ENCODE measurements at places on chromosomes 7 and 10.

GRCh38 chr10:96683710-96684109 is 36.6 kb downstream of the PIK3AP1 start:
- peak; percentile 13 for DNase-seq

- no peak for DNase-seq
Measured at GRCh38 chr7:17910377-17910776, 29.9 kb downstream of the SNX13 start.

DNA sequence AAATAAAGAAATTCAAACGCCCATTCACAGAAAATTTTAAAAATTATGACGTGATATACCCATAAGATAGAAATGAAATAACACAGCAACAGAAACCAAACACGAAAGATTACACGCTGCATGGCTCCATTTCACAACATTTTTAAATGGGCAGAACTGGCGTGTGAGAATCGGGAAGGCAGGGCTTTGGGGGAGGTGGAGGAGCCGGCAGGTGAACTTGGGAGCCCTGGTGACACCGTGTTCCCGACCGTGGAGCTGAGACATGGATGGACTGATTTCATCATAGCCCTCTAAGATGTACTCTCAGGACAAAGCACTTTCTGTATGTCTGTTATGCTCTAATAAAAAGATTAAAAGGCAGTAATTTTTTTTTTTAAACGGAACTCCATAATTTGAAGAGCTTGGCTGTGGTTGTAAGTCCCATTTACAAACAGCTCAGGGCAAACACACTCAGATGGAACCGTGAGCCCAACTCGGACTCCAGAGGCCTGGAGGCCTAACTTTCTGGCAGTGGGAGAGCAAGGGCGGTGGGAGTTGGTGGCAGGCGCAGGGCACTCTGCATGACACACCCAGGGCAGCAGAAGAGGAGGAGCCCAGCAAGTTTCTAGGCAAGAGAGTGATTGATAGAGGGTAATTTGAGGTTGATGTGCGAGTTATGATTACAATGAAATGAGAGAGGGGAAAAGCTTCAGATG is 203.4 kb downstream of the MAD1L1 start:
- no peak for DNase-seq

DNA sequence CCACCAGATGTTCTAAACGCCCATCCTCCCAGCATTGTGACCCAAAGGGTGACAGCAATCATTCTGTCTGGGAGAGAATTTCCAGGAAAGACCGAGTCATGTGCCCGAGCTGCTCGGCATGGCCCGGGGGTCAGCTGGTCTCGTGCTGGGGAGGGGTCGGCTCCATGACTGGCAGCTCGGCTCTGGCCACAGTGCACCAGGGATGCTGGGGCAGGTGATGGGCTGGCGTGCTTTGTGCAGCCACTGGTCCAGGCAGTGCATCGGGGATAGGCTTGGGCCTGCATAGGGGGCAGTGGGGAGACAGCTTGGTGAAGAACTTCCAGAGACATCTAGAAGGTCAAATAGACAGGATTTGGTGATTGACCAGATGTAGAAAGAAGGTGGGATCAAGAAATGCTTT is 39.2 kb upstream of the PSMG3 start:
- DNase-seq: no peak

DNA sequence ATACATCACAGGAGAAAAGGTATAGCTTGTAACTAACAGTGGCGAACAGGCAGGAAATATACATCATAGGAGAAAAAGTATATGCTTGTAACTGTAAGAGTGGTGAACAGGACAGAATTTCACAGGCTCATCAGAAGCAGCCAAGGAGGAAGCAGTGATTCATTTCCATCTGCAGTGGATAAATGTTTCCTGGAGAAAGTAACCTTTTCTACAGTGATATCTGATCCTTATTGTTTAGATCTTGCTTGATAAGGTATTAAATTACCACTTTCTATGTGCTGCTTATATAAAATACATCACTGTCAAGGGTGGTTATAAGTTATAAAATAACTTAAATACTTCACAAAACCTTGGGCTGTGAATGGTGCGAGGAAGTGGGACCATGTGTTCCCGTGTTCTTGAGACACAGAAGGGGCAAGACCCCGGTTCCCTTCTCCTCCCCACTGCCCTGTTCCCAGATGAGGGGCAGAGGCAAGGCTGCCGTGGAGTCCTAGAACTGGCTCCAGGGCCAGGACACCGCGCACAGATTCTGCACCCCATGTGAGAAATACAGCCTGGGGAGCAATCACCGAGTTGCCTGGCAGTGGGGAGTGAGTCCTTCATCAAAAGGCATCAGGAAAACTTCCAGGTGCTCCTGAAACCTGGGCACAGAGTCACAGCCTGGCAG is 135.2 kb downstream of the DIP2C start:
- no peak for DNase-seq

DNA sequence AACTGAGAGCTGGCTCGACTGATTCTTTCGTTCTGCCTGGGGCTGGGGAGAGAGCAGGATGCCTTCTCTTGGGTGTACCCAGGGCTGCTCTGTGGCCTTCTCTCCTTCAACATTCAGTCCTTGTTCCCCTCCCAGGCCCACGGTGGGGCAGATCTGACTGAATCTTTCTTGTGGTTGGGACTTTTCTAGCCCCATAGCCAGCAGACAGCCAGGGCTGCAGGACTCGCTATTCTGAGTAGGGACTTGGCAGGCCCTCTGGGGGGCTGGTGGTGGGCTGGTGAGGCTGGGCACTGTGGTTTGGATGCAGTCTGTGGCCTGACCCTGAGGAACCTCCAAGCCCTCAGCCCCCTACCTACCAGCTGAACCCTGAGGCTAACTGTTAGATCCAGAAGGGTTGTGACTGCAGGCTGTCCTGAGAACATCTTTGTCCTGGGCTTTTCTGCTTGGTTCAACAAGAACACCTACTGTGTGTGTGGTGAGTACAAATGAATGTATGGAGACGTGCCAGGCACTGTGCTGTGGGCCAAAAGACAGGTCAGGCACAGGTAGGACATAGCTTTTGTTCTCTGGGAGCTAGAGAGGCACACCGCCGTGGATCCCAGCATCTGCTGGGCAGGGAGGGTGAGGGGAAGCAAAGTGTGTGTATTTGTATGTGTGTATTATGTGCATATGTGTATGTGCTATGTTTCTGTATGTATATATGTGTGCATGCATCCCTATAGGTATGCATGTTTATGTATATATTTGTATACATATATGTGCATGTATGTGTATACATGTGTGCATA is 2.1 kb upstream of the PALD1 start:
- DNase-seq: no peak

DNA sequence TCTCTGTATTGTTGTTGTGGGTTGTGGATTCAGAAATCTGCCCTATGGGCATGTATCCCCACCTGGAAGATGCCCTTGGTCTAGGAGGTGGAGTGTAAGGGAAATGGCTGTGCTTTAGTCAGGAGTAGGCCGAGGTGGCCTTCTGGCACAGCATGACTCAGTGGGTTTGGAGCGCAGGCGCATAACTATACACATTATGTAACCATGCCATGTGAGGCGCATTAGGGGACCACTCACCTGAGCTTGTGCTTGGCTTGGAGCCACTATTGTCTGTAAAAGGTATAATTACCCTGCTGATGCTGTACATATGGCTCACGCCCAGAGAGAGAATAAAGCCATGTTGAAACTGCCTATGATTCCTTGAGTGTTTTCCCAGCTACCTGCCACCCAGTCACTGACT is 20.6 kb upstream of the ADAMTS14 start:
- no peak for DNase-seq

DNA sequence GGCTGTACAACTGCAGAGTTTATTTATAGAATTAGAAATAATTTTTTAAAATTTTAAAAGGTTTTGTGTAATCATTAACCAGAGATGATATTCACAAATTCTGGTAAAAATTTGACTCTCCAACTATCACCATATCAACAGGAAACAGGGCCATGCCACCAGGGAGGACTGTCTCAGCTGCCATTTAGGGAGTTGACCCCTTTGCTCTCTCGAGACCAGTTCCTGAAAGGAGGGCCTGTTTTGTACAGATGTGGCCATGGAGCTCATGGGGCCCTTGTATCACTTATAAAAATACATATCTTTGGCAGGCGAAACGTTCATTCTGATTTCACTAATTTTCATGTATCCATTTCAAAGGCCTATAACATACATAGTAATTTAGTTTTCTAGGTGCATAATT is 20.3 kb downstream of the H2AZ2 start:
- no peak for DNase-seq

DNA sequence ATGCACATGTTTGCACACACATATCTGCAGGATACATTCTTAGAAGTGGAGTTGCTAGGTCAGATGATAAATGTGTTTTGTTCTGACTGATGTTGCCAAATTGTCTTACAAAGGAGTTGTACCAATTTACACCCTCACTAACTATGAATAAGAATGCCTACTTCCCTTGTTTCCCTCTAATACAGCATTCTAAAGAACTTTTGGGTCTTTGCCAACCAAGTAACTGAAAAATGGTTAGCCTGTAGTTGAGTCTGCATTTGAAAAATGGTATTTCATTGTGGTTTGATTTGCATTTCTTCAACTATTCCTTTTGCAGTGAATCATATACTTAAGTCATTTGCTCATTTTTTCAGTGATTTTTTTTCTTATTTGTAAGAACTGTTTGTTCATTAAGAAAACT is 48.4 kb downstream of the TMEM26 start:
- DNase-seq: no peak

DNA sequence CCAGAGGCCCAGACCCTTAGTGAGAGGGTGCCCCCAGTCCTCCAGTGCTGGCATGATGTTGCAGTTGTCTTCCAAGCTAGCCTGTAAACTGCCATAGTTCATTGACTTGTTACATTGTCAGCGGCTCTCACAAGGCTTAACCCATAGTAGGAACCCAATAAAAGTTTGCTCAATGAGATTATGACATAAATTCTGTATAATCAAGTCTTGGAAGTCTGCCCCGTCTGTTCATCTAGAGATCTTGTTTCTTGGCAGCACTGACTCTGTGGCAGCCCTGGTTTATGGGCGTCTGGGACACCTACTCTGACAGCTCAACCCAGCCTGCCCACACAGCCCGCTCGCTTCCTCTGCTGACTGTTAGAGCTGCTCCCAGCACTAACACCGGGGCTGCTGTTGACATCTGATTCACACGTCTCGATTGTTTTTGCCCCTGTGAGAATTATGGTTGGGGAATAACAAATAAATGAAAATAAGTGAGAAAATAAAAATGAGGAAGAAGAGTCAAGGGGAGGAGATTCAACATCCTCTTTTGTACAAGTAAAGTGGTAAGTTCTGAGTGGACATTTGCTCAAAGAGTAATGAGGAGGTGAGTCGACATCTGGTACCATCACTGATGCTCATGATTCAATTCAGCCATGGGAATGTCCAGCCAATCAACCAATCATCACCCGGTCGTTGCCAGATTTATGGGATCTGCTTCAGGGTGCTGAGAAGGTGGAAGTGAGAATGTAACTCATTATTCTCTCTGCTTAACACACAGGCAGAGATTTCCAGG is 160.8 kb downstream of the SPAG6 start:
- DNase-seq: peak; percentile 56

DNA sequence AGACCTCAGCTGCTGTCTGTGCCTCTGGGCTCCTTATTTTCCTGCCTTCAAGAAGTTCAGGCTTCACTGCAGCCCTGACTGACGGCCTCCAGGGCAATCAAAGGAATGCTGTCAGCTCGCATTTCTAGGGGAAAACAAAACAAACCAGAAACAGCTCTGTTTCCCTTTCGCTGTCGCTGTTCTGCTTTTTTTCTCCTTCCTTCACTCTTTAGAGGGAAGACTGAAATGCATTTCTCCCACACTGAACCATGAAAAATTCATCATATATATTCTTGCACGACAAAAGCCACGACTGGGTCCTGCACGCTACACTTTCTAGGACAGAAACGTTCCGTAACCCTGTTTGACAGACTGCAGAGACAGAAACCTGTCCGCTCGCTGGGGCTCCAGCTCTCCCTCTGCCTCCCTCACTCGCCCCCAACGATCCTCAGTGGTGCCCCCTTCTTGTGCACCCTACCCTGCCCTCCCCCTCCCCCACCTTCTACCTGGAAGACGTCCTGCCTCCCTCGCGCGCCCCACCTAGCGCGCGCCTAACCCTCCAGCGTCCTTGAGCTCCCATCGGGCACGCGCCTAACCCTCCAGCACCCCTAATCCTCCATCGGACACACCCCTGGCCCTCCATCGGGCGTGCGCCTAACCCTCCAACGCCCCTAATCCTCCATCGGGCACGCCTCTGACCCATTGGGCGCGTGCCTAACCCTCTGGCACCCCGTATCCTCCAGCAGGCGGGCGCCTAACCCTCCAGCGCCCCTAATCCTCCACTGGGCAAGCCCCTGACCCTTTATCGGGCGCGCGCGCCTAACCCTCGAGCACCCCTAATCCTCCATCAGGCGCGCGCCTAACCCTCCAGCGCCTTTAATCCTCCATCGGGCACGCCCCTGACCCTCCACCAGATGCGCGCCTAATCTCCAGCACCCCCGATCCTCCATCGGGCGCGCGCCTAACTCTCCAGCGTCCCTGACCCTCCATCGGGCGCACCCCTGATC is 37.1 kb downstream of the SVOPL start:
- peak; percentile 30 for DNase-seq

DNA sequence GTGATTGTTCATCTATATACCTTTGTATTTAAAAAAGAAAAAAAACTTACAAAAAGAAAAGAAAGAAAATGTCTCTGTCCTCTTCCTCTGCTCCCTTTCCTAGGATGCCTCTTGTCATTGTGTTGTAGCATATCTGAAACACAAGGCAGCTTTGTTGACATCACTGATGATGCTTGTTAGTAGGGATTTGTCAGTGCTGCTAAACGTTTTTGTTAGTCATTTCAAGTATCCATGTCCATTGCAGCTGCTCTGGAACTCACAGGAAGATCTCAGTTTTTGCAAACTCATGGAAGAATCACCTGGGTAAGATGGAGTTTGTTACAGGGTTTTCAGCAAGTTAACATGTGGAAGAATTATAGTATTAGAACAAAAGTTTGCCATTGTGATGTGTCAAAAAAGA is 123.6 kb downstream of the CCSER2 start:
- DNase-seq: no peak

DNA sequence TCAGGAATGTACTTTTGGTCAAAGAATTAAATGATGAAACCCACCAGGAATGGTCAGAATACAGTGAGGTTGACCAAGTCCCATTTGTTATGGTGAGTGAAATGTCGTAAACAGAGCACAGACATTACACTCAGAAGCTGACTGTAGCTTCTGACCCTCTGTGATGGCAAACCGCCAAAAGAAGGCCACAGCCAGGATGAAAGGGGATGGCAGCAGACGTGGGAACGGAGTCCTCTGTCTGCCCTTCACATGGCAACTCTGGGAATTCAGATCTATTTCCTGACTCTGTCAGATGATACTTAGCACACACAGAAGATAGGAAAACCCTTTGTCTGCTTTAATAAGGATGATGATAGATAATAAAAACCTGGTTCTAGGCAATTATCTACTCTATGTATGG is 757.1 kb downstream of the SORCS3 start:
- DNase-seq: peak; percentile 23

- DNase-seq: no peak
Measured at GRCh38 chr10:10958041-10958440, 59.6 kb upstream of the CELF2 start.

DNA sequence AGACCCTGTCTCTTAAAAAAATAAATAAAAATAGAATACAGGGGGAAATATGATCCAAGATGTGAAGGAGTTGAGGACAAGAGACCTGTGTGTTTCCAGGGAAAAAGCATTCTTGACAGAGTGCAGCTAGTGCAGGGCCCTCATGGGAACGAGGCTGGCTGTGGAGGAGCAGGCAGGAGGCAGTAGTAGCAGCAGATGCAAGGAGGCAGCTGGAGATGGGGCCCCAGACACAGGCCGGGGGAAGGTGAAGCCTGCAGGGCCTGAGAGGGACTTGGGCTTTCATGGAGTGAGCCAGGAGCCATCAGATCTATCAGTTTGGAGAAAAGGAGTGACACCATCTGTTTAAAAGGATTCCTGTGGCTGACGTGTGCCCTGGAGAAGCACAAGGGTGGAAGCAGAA is 71.4 kb upstream of the ZNF438 start:
- no peak for DNase-seq

- no peak for DNase-seq
Measured at GRCh38 chr7:117704063-117704462, 169.2 kb downstream of the CTTNBP2 start.

All from lung (tissue), 17 donors.